Activated naive CD4-positive, alpha-beta T cell (primary cell): ENCODE measurements at places on chromosomes 2 and 18.

- no peak for DNase-seq
These were observed at the start of gene SCN7A for GRCh38 chr2:166494140-166494624. SCN7A (minus strand) TSS chr2:166494249; CDS start chr2:166477696, 16,553 bp downstream.

DNA sequence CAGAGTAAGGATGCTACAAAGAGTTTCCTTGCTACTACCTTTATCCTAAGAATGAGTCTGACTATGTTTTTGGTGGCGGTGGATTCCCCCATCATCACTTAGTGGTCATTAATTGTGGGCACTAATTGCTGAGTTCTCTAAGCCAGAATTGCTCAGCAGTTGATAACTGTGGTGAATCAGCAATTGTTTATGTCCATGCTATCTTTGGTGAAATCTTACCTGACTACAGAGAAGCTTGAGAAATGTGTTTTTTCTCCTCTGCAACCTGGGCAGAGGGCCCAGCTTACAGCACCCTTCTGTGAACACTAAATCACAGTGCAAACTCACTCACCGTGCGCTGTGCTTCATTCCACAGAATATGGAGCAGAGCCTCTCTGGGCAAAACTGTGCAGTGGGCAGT, 683.6 kb downstream of the CNTNAP5 start:
- DNase-seq, result no peak

DNA sequence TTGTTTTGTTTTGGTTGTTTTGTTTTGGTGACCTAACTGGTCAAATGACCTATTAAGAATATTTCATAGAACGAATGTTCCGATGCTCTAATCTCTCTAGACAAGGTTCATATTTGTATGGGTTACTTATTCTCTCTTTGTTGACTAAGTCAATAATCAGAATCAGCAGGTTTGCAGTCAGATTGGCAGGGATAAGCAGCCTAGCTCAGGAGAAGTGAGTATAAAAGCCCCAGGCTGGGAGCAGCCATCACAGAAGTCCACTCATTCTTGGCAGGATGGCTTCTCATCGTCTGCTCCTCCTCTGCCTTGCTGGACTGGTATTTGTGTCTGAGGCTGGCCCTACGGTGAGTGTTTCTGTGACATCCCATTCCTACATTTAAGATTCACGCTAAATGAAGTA, at the start of gene TTR:
TSS of gene TTR (plus strand) at position 250 of the 400 bp plus-strand sequence. CDS start at position 276, 26 bp downstream.
- no peak for DNase-seq

DNA sequence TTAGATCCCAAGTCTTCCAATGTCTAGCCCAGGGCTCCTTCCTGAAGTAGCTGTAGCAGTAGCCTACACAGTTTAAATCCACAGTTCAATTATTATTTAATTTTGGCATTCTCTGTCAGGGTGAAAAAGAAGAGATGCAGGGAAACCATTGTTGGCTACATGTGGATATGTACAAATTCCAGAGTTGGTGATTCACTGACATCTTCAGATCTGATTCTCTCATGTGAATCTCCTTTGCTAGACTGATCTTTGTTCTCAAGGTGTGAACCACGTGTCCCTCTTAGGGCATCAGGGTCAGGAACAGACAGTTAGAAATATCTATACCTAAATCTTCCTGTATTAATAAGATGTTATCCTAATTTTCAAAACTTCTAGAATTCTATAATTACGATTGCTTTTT, 36.7 kb downstream of the ADCYAP1 start:
- DNase-seq, result no peak

- DNase-seq, result peak; percentile 36
These were observed 679 bp downstream of the PMAIP1 start for GRCh38 chr18:59900222-59901128.

DNA sequence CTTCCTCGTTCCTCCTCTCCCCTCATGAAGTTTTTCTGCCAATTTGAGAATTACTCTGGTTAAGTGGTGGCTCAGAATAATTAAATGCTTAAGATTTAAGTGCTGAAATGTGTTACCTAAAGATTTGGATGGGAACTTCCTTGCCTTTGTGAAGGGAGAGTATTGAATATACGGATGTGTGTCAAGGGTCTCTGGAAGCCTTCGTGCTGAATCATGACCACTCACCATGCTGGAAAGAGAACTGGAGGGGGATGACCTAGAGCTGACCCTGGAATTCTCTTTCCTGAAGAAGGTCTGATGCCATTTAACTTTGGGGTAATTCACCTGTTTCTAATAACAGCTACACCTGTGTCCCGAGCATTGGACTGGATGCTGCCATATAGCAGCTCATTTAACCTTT, 2.2 kb downstream of the MOCOS start:
- DNase-seq, result no peak

DNA sequence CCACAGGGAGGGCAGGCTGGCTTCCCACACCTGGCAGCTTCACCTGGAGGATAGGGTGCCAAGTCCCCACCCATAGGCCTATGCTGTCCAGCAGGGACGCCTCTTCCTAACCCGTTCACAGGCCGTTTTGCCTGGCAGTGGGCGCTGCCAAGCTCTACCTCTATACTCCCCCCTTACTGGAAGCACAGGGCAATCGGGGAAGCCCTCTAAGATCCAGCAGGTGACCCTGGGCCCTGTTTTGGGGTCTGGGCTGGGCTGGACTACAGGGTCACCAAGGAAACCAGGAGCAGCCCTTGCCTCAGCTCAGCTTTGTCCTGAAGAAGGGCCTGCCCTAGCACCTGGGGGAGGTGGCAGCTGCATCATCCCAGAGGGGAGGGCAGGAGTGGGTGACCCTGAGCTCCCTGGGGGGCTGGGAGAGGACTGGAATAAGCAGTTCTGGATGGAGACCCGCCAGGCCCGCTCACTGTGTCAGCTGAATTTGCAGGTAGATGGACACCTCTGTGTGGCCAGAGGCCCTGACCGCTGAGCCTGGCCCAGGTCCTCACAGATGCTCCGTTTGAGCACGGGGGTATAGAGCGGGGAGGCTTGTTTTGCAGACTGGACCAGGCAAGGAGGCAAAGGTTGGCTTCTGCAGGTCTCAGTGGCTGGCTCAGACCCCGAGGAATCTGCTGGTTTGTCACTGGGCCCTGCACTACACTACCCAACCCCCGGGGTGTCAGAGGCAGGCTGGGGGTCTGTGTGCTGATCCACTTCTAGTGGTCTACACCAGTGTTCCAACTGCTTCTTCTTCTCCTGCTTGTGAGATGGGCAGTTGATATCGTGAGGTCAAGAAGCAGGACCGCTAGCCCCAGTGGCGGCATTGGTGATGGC, 163.1 kb downstream of the ASB1 start:
- no peak for DNase-seq

DNA sequence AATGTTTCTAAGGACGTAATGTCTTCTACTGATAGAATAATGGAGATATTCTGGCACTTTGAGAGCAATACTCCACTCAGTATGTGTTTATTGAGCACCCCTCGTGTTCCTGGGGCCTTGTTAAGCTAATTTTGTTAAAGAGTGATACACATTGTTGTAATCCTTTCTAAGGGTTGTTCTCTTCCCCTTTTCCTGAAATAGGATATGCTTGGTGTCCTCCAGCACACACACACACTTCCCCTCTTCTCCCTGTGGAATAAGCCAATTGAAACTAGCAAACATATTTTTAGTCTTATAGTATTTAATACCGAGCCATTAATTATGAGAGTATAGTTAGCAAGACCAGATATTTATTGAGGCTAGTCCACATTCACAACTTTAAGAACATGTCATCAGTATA, 114.1 kb downstream of the CRIM1 start:
- no peak for DNase-seq

DNA sequence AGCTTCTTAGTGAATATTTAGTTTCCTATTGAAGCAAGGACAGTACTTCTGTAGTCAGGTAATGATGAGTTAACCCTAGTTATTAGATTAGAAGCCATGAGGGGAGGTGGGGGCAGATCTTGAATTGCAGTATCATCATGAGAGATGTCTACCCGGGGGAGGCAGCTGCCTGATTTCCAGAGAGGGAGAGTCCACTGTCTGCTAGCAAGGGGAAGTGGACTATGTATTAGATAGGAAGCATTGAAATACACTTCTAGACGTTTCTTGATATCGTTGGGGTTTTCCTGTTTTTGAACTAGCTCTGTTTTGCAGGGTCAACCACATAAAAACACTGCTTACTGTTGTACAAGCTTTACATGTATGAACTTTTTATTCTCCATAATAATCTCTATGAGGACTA, 38.8 kb downstream of the APLF start:
- no peak for DNase-seq

DNA sequence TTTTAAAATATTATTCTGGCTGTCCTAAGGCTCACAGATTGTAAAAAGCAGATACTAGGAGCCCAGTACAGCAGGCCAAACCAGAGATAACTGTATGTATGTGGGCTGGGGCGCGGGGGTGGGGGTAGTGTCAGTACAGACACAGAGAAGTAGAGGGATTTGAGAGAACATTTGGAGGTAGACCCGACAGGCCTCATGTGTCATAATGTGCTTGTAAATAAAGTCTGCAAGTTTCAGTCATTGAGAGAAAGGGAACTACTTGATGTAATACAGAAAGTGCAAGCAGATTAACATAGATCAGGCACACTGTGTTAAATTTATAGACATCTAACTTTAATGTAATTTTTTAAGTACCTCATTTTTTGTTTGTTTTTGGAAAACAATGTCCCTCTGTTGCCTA, 7.4 kb upstream of the POLI start:
- peak; percentile 5 for DNase-seq

GRCh38 chr2:115910270-115910669, 1467.8 kb downstream of the DPP10 start:
- DNase-seq, result no peak

DNA sequence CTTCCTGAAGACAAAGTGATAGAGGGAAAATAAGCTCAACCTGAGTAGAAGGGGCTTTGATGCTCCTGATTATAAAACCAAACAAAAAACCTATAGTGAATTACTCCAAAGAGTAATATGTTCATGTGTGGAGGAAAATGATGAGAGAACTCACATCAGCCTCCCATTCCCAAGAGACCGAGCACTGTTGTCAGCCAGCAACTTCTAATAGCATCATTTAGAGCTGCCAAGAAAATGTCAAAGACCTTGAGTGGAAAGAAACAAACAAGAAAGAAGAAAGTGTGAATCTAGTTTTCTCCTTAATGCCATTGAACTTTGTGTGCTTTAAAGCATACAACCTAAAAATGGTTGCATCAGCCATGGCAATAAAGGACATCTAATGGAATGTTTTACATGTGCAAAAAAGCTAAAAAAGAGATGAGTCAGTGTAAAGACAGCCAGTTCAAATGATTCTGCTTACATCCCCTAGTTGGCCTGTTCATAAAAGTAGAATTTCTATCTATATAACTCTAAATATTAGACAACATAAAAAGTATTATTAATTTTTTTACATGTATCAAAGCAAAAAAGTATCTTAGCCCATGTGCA, 1066.2 kb downstream of the TDRD15 start:
- DNase-seq, result no peak

DNA sequence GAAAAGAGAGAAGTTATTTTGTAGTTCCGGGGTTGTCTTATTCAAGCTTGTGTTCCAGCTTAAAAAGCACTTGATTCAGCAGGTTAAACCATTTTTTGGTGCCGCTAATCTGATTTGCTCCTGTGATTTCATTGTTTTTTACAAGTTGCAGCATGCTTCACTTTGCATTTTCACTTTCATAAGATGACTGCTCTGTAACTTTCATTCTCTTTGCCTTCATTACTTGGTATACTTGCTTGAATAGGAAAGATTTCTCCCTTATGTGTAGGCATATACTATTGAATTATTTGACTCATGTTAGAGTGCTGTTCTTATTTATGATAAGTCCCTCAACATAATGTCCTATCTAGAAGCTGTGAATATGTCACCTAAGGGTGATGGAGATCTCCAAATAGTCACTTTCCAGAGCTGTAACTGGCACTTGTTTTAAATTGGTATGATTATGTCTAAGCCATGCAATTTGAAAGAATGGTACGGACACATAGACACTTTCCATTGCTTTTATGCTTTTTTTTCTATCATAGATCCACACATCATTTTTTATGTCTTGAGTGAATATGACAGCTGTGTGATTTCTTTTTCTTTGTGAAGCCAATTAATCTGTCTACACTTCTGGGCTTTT, 254.5 kb downstream of the DSEL start:
- DNase-seq, result no peak

- DNase-seq, result no peak
These were observed 312.4 kb downstream of the MTX2 start for GRCh38 chr2:176581557-176582165.

DNA sequence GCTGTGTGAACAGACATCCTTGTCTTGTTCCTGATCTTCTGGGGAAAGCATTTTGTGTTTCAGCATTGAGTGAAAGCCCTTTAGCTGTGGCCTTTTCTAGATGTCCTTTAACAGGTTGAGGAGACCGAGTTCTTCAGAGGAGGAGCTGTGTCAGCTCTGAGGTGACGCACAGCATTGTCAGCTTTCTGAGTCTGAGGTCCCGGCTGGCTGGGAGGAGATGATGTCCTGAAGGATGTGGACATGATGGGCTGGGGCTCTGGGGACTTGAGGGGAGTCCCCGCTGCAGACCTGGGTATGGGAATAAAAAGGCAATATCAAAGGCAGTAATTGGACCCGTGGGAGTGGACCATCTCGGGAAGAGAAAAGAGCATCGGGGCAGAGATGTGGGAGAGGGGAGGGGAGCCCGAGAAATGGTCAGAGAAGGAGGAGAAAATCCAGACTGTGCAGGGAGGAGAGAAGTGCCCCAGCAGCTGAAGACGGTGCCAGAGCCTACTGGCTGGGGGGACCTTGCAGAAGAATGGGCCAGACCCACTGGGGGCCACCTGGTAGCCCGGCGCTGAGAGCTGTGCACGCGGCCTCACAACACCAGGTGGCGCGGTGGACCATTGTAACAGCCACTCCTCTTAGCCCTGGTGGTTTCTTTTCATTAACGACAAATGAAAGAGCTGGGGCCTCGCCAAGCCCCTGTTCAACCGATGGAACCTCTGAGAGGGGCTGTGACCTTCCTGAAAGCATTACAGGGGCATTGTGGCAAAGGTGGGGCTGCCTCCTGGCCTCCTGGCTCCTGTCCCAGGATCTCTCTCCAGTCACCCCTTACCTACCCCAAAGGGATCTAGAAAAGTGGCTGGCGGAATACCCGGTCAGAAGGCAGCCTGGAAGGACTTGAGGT, 61.6 kb downstream of the ST3GAL5 start:
- peak; percentile 80 for DNase-seq

- DNase-seq, result no peak
These were observed 98.3 kb downstream of the MAPRE2 start for GRCh38 chr18:35139517-35139916.

DNA sequence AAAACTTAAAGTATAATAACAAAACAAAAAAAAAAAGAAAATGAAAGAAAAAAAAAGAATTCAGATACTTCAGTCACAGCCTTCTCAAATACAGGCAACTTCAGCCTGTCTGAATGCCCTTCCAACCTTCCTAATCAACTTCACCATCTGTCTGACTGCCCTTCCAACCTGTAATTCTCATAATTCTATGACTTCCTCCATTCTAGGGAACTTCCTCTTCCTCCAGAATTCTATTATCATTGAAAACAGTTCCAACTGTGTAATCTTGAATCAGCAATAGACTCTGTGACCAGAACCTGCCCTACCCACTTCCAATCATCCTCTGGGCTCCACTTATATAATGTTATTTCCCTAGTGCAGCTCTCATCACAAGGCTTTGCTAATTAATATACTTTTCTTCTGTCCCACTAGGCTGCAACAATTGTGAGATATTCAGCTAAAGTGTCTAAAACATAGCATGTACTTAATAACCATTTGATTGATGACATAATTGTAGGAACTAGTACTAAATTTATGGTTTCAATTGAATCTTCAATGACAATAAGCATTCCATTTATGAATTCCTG, 127.3 kb downstream of the UPP2 start:
- DNase-seq, result no peak

GRCh38 chr2:156481312-156481711, 45.1 kb downstream of the GPD2 start:
- no peak for DNase-seq

- DNase-seq, result no peak
These were observed 96.8 kb downstream of the DIS3L2 start for GRCh38 chr2:232058063-232058877.

- no peak for DNase-seq
These were observed at the start of gene WNT6 for GRCh38 chr2:218859556-218859987. WNT6 (plus strand) TSS chr2:218859805; CDS start chr2:218860038, 233 bp downstream.
